CD4-positive, CD25-positive, alpha-beta regulatory T cell (primary cell): ENCODE measurements at places on chromosomes 1 and 21. TPM values are rescaled to one million over a fixed set of nuclear protein-coding genes. Genes with fewer than 3 reads are reported as not detected.

DNA sequence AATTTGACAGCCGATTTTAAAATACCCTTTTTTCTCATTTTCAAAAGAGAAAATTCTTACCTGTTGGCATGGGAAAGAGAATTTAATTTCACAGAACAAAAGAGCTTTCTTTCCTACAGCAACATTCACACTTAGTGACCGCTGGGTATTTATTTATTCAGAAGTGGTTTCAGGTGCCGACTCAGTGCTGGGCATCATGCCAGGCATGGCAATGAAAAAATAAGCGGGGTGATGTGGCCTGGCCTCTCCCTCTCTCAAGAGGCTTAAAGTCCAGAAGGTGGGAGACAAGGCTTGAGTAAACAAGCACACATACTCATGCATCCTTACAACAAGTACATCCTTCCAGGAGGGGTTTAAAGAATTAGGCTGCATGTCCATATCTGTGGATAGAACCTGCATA is 4.1 kb upstream of the PCP4 start:
- no peak for DNase-seq
- no peaks in the 10 kb centered on the region for H3K4me1 ChIP-seq
- H3K36me3 ChIP-seq, result no peaks in the 10 kb centered on the region
- no peak overlapping the region for H3K4me3 ChIP-seq

- peak; percentile 4 for DNase-seq
- H3K4me3 ChIP-seq, result peak overlapping the region; percentile 14
- no peaks in the 10 kb centered on the region for H3K36me3 ChIP-seq
- H3K4me1 ChIP-seq, result peaks cover 36% of the 10 kb centered on the region
Measured at GRCh38 chr1:28640766-28641165, 2.1 kb downstream of the TAF12 start.

DNA sequence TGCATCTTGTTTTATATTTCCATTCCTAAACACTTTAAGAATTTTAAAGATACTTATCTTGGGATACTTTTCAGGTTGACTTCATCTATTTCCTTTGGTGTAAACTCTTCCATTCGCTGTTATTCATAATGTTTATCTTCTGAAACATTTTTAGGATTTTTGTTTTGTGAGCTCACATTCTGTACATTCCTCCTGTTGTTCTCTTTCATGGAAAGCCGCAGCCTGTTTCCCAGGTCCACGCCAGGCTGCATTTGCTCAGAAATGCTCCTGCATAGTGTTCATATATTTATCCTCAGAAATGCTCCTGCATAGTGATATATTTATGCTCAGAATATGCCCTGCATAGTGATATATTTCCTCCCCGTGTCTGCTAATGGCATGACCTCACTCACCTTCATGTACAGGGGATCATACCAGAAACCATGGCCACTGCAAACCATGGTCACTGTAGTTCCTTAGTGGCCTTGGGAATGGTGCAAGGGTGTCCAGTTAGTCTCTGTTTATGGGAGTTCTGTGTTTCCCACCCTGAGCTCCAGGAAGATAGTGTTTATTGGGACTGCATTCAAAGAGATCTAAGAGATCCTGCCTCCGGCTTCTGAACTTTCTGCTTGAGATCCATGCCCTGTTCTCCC is 153.9 kb upstream of the GREM2 start:
- no peaks in the 10 kb centered on the region for H3K36me3 ChIP-seq
- H3K4me3 ChIP-seq, result no peak overlapping the region
- H3K27me3 ChIP-seq, result no peaks in the 10 kb centered on the region
- H3K27ac ChIP-seq, result no peak overlapping the region
- no peaks in the 10 kb centered on the region for H3K4me1 ChIP-seq

DNA sequence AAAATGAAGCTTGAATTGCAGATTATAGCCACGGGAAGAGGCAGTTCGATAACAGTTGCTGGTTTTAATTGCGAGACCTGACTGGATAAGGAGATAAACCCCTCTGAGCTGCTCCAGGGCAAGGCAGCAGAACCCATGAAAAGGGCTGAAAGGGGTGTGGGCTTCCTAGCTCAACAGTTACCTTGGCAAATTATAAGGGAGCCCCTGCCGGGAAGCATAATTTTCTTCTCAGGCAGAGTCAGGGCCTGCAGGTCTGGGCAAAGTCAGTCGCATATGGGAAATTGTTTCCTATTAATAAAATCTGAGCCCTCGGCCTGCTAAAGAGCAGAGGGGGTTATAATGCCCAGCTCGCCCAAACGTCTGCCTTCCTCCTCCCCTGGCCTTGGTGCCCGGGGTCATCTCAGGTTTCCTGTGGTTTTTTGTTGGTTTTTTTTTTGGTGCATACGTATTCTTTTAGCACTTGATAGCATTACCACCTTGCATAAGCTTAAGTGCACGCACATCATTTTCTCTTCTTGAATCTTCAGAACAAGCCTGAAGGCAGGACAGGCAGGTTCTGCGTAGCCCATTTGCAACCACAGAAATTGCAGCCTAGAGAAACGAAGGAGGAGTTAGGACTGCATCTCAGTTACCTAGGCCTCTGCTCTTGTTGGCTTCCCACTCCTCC is 33.9 kb upstream of the SELENON start:
- H3K27ac ChIP-seq, result no peak overlapping the region
- H3K36me3 ChIP-seq, result no peaks in the 10 kb centered on the region
- H3K4me3 ChIP-seq, result no peak overlapping the region
- H3K27me3 ChIP-seq, result no peaks in the 10 kb centered on the region
- DNase-seq, result no peak
- peaks cover 4% of the 10 kb centered on the region for H3K4me1 ChIP-seq

DNA sequence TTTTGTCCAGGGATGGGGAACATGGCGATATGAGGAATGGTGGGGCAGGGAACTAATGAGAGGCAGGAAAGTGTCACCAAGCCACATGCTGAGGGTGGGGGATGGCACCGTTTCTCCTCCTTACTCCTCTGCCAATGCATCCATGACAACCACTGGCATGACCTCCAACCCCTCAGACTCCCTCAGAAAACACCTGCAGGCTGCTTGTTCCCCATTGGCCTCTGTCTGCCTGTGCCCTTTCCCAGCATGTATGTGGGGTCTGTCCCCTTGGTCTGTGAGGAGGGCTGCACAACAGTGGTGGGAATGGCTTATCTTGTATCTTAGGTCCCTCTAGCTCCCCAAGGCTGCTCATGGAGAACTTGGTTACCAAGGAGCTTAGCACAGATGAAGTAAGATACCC is 137.2 kb upstream of the NGF start:
- H3K4me1 ChIP-seq, result no peaks in the 10 kb centered on the region
- no peak overlapping the region for H3K27ac ChIP-seq
- H3K36me3 ChIP-seq, result no peaks in the 10 kb centered on the region
- no peak for DNase-seq
- H3K27me3 ChIP-seq, result no peaks in the 10 kb centered on the region

- no peak for DNase-seq
- no peaks in the 10 kb centered on the region for H3K4me1 ChIP-seq
- no peak overlapping the region for H3K27ac ChIP-seq
- no peak overlapping the region for H3K4me3 ChIP-seq
- H3K27me3 ChIP-seq, result no peaks in the 10 kb centered on the region
Measured at GRCh38 chr1:56098946-56099345, 480.4 kb downstream of the PLPP3 start.

GRCh38 chr21:31866077-31866511 is 6.7 kb upstream of the HUNK start:
- no peaks in the 10 kb centered on the region for H3K4me1 ChIP-seq
- DNase-seq, result peak; percentile 56
- peaks cover 4% of the 10 kb centered on the region for H3K27me3 ChIP-seq
- H3K27ac ChIP-seq, result no peak overlapping the region
- H3K36me3 ChIP-seq, result no peaks in the 10 kb centered on the region

Gene COL16A1
- not detected for total RNA-seq
